ENCODE measurements at places on chromosomes 7 and 10.

DNA sequence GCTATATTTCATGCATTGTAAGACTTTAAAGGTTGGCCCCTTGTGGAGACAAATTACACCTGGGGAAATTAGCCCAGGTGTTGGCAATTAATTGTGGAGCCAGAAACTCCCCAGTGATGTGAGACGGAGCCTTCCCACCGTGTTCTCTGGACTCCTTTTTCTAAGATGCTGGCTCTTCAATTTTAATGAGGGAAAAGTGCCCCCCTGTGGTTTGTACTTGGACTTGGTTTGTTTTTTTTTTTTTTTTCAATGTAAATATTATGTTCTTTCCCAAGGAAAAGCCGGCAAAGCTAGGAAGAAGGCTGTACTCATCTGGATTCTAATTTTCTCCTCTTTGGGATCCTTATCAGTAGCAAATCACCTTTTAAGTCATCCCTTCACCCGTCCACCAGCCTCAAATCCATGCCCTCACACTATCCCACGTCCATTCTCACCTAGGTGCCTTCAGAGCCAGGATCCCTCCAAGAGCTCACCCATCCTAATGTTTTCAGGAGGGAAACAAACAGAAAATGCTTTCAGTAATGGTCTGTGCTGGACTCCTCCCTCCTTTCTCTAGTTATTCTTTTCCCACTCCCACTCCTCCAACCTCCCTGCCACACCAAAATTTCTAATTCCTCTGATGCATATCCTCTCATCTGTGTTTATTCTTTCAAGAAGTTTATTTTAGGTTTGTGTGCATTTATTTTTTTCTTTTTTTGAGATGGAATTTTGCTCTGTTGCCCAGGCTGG lies 20.4 kb upstream of the ST8SIA6 start:
- DNase-seq = no peak

DNA sequence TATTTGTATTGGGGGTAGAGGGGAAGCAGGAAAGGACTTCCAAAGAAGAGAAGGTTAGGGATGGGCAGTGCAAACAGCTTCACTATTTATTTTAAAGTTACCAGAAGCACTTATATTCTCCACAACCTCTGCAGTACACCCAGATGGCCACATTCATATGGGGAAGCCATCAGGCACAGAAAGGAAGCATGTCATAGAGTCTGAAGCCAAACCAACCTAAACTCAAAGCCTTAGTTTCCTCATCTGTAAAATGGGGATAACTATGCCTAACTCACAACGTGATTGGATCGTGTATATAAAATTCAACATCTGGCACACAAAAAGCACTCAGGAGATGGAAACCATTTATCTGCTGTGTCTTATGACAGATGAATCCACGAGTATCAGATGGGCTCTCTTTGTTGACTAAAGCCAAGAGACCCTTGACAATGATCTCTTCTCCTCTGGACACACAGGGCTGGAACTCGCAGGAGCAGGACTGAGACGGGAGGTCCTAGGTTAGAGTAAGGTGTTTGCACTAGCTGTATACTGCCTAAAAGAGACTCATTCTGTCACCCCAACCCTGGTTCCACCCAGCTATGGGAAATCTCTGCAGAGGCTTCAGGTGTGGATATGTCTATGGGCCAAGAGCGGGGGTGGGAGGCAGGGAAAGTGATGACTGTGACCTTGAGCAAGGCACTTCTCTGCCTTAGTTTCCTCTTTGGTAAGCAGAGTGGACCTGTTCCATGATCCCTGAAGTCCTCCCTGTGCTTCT lies 1.8 kb downstream of the KIAA1549 start:
- no peak for DNase-seq

- DNase-seq = no peak
These were observed 7.1 kb upstream of the RBM20 start for GRCh38 chr10:110636932-110637557.

DNA sequence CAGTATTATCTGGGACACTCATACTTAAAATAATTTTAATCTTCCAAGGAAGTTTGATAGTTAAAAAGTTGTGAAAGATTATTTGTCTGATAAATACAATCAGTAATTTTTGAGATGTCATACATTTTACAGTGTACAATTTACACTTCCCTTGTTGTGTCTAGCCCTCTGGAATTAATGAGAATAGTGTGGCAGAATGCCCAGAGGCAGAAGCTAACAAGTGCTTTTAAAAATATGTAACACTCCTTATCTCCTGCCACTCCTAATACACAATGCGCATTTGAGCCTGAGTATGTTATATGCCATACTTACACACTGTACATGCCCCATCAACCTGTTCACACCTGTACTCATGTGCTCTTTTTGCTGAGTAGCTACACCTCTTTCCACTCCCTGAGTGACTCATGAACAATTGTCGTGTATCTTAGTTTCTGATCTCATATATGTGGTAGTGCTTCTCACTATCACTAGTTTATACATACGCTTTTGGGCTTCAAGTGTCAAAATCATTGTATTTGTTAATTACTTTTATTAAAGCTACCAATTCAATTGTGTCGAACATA lies 106.9 kb upstream of the GNAI1 start:
- DNase-seq = no peak

DNA sequence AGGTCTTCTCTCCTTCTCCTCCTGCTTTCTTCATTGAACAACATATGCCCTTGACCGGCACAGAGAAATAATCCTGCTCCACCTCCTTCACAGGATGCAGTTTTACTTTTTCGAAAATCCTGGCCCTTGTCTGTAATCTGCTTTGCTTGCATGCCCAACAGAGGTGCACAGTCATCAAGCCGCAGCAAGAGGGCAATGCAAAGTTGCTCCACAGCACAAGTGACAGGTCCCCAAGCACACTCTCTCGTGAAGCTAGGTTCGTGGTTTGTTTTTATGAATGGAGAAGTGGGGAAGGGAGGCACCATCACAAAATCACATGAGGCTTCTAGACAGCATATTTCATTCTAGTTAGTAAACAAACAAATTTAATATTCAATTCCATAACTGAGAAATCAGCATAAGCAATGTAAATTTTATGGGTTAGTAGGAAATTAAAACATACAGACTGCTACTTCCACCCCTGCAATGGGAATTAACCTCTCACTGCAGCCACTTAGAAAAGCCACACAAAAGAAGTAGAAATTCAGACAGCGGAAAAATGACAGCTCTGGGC lies 178.8 kb downstream of the TPK1 start:
- no peak for DNase-seq
